SJSA1 (cell line): ENCODE measurements at places on chromosomes 6 and 20.

- DNase-seq = no peak
Observed at GRCh38 chr20:9723501-9724202, 115.2 kb downstream of the PAK5 start.

DNA sequence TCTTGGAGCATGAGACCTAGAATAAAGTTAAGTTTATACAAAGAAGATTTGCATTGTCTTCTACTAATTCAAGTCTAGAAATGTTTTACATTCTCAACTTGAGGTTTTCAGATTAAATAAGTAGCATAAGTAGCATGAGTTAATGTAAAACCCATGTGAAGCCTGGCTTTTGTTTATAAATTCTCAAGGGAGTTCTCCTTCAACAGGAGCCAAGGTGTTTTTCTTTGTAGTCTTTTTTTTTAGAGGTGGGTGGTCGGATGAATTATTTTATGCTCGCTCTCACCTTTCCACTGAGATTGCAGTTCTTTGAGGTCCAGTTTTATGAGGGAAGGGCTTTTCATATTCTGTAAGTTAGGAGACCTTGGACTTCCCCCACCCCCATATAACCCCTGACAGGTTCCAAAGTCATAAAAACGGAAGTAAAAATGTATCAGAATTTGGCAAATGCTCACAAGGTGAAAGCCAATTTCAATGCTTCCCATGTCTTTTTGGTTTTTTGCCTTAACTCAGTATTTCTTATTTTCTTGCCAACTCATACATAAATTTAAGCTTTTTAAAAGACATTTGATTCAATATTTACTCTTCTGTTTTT is 244.3 kb upstream of the ASCC3 start:
- DNase-seq = no peak

DNA sequence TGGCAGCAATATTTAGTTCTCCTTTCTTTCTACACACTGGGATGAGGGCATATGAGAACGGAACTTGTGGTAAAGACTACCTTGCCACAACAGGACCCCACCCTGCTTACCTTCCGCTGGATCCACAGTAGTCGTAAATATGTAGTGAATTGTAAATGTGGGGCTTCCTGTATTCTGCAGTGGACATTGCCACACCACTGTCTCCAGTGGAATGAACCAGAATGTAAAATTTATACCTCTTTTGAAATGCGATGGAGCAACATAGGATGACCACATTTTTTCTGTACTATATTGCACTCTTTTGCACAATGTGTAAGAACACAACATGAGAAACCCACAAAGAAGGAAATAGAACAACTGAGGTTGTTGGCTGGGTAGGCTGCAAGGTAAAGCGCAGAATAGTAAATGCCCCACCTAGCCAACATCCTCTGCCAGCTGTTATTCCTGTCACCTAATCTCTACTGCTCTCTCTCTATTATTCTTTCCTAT is 16.1 kb upstream of the RIPOR2 start:
- no peak for DNase-seq

GRCh38 chr6:167113047-167113754 is 9.7 kb upstream of the CCR6 start:
- DNase-seq = no peak

DNA sequence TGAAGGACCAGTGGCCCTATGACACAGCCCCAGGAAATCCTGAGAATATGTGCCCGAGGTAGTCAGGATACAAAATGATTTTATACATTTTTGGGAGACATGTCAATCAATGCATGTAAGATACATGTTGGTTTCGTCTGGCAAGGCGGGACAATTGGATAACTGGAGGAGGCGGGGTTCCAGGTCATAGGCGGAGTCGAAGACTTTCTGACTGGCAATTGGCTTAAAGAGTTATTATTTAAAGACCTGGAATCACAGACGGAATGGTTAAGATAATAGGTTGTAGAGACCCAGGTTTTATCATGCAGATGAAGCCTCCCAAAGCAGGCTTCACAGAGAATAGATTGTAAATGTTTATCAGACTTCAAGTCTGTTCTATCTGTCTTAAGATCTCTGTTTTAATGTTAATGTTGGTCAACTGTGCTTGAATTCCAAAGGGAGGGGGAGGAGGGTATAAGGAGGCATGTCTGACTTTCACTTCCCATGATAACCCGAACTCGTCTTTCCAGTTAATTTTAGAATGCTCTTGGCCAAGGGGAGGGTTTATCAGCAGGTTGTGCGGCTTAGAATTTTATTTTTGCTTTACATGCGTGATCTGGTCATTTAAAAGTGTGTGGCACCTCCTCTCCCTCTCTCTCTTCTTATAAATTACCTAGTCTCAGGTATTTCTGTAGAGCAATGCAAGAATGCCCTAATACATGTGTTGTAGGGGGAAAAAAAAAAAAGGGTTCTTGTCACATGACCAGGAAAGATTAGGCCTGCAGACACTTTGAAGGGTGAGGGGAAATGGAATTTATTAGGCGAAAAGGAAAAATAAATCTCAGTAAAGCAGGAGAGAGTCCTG is 230.7 kb downstream of the NFATC2 start:
- no peak for DNase-seq

DNA sequence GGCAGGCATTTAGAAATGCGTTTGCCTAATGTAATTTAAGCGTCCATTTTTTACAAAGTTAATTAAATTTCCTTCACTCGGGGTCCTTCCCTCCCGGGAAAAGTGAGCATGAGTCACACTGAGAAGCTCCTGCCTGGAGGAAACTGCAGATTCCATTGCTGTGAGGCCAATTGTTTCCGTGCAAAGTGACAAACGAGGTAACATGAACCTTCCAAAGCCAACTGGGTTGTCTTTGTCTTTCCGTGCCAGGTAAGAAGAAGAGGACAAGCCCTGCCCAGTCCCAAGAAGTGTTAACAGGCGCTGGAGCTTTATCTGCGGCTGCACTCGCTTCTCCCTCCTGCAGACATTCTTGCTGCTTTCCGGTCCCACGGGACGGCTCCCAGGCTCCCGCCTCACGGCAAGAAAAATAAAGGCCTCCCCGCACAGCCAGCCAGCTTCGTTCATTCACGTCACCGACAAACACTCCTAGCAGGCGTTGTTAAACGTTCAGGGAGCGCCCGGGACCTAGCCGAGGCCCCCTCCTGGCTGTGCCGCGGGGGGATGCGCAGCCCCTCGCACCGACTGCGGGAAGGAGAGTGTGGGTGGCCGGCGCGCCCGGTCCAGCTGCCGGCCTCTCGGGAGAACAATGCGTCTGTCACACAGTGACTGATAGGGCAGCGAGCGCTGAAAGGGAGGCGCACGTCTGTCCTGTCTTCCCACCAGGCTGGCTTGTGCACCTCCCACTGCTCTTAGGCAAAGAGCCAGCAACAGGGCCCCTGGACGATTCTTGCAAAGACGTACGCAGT is 61.5 kb upstream of the HDDC2 start:
- DNase-seq = peak; percentile 82

DNA sequence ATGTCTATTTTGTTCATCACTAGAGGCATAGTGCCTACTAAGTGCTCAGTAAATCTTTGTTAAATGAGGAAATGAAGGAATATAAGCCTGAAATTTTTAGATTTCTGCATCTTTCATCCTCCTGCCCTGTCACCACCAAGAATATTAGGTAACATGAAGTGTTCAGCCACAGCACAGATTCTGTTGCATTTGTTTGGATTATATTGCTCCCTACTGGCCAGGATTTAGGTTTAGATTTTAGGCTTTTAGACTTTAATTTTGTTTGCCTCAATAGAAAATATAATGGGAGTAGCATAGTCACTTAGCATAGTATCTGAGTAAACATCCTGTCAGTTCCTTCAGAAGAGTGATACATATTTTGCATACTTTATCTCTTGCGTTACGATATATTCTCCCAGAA is 14.2 kb downstream of the FARS2 start:
- DNase-seq = no peak

DNA sequence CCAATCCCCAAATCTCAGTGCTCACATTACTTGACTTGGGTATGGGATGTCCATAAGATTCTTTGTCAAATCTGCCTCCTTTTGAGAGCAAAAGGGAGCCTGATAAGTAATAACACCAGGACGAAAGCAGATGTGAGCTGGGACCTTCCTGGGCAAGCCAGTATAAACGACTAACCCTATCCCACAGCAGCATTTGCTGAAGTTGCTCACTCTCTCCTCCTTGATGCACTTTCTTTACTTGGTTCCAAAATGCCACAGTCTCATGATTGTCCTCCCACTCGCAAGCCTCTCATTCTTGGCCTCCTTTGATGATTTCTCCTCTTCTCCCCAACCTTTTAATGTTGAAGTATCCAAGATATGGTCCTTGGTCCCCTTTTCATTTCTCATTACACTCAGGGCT is 44.7 kb upstream of the TAGAP start:
- no peak for DNase-seq

DNA sequence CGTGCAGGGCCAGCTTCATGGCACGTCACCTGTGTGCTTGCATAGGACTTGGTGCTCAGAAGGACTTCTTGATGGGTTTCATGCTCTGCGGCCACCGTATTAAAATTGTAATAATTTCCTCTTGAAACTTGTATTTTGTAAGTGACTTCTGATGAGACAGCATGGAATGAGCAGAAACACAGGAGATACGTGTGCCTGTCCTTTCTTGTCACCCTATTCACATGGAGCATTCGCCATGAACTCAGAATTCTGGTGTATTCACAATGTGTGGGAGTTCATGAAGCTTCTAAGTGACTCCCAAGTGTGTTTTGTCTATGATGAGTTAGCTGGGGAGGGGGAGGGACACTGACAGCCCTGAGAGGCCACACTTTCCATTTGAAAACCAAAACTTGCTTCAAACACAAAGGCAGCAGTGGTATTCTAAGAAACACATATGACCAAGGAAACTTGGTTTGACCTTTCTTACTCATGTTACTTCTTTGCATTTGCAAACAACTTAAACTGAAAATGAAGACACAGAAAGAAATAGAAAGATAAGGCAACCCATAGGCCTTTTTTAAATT is 92.1 kb upstream of the NEDD9 start:
- DNase-seq = no peak

- DNase-seq = no peak
Observed at GRCh38 chr20:62814709-62815065, 2.2 kb upstream of the COL9A3 start.

- DNase-seq = no peak
Observed at GRCh38 chr20:43375591-43375990, 82.1 kb upstream of the SRSF6 start.

- peak; percentile 32 for DNase-seq
Observed at GRCh38 chr6:154615483-154616025, 105.1 kb upstream of the CNKSR3 start.

DNA sequence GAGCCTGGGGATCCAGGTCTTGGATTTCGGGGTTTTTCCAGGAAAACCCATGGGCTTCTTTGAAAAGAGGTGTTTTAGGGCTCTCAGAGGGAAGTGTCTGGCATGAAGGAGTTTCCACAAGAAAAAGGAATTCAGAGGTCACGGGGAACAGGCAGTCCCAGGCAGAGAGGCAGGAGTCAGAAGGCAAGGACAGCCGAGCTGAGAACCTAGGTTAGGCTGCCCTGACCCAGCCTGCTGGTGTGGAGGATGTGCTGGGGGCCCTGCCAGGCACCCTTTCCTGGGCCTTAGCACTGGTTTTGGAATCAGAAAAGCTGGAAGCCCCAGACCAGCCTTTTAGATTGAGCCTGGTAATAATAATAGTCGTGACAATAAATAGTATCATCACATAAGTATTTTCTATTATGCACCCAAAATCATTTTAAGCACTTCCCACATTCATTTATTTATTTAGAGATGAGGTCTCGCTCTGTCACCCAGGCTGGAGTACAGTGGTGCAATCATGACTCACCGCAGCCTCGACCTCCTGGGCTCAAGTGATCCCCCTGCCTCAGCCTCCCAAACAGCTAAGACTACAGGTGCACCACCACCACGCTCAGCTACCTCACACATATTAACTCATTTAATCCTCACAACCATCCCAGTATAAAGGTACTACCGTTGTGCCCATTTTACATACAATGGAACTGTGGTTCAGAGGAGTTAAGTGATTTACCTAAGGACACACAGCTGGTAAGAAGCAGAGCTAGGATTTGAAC is 19.9 kb downstream of the TGM2 start:
- DNase-seq = peak; percentile 81

GRCh38 chr20:24489631-24490260 is 20.3 kb downstream of the SYNDIG1 start:
- no peak for DNase-seq

DNA sequence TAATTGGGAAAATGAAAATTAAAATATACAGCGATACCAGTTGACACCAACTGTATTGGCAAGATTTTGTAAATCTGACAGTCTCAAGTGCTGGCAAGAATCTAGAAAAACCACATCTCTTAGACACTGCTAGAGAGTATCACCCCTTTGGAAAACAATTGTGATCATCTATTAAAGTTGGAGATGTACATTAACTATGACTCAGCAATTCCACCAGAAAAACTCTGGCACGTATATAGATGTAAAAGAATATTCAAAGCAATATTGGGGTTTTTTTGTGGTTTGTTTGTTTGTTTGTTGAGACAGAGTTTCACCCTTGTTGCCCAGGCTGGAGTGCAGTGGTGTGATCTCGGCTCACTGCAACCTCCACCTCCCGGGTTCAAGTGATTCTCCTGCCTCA is 142.9 kb downstream of the HACE1 start:
- no peak for DNase-seq

DNA sequence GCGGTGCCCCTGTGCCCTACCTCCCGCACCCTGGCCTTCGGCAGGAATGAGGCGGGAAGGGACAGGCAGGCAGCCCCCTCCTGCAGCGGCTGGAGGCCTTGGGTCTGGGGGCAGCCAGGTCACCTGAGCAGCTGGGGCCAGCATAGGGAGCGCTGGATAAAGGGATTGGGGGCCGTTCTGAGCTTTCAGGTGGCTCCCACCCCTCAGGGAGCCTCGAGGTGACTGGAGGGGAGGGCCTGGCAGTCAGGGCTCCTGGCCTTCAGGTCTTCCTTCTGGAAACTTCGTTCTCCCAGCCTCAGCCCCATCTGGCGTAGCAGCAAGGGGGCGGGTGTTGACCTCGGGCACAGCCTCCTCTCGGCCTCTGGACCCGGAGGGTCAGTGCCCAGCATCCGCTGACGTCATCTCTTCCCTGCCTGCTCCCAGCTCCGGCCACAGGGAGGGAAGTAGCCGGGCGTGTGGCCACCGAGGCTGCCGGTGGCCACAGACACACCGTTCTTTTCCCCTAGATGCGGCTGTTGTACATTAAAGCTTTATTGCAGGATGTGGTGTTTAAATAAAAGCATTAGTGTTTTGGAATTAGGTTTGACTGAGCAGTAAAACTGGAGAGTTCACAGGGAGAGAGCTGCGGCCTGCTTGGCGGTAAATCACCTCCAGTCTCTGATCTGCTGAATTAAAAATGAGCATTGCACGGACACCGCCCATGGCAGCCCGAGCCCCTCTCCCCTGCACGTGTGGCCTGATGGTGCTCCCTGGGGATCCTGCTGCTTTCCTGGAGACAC is 80.0 kb upstream of the GATA5 start:
- no peak for DNase-seq

GRCh38 chr6:41718828-41719227 is 16.6 kb downstream of the TFEB start:
- no peak for DNase-seq

GRCh38 chr6:42236682-42237473 is 19.2 kb upstream of the MRPS10 start:
- no peak for DNase-seq

GRCh38 chr6:88823998-88824397 is 139.4 kb downstream of the RNGTT start:
- DNase-seq = no peak
